ENCODE measurements at places on chromosomes 6 and 20.

DNA sequence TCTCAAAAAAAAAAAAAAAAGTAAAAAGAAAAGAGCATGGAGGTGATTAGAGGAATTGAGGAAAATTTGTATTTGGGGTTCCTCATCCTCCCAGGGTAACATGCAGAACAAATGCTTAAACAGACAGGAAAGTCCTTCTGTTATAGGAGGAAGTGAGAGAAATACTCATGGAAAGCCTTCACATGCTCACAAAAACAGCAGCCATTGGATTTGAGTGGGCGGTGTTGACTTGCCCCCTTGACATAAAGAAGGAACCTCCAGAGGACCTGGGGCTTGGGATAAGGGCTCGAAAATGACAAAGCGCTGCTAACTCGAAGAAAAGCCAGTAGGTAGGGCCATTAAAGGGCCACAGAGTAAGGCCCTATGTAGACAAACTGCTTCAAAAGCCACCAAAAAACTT is 17.5 kb upstream of the SAMHD1 start:
- DNase-seq, result no peak

- peak; percentile 25 for DNase-seq
Observed at GRCh38 chr6:139161817-139162284, 27.0 kb downstream of the HECA start.

DNA sequence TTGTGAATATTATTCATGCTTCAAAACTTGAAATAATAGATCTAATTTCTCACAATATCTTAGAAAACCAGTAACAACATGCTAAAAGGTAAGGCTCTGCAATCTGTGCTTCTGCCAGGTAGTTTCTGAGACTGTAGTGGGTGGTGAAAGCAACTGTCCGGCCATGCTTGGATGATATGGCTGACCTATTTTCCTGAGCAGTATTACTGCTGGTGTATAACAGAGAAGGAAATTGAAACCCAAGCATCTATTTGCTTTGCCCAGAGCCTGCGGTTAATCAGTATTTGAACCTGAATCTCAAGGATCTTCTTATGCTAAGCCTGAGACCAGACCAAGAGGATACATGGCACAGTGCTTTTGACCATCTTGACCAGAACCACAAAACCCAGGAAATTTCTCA is 563.8 kb downstream of the COL12A1 start:
- DNase-seq, result no peak

DNA sequence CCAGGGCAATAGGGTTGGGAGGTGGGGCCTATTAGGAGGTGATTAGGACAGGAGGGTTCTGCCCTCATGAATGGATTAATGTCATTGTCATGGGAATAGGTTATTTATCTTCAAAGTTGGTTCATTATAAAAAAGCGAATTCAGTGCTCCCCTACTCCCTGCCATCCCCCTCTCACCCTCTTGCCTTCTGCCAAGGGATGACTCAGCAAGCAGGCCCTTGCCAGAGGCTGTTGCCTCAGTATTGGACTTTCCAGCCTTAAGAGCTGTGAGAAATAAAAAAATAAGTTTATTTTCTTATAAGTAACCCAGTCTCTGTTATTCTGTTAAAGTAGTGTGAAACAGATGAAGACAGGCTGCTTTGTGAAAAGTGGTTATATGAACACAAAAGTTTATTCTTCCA is 381.1 kb upstream of the ZFP64 start:
- no peak for DNase-seq

DNA sequence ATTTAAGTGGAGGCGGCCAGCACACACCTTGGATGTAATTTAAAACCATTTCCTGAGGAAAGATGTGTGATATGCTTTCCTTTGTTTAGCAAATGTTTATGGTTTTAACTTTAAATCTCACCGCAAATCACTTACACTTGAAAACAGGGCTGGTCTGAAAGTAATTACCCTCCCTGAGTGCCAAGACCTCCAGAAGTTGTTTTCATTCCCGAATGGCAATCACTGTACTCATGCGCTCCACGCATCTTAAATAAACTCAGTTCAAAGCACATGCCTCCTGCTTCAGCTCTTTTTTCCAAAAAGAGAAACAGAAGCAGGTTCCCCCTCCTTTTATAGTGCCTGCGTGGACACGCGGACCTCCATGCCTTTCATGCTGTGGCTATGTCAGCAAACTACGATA is 224.0 kb downstream of the SMOC2 start:
- no peak for DNase-seq

GRCh38 chr20:40628877-40629276 is 60.2 kb downstream of the MAFB start:
- DNase-seq, result no peak

- no peak for DNase-seq
Observed at GRCh38 chr6:146408583-146408982, 135.1 kb upstream of the RAB32 start.

DNA sequence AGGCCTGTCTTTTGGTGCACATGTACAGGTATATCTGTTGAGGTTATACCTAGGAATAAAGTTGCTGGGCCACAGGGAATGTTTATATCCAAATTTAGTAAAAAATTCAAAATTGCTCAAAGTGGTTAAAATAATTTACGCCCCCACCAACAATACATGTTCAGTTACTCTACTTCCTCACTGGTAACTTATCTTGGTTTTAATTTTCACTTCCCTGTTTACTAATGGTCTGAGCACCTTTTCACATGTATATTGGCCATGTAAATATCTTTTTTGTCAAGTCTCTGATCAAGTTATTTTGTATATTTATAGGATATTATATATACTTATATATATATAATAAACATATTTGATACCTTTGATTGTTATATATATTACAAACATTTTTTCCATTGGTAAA is 9.7 kb downstream of the PDE7B start:
- DNase-seq, result no peak

GRCh38 chr20:8152183-8152582 is 20.1 kb downstream of the PLCB1 start:
- no peak for DNase-seq

DNA sequence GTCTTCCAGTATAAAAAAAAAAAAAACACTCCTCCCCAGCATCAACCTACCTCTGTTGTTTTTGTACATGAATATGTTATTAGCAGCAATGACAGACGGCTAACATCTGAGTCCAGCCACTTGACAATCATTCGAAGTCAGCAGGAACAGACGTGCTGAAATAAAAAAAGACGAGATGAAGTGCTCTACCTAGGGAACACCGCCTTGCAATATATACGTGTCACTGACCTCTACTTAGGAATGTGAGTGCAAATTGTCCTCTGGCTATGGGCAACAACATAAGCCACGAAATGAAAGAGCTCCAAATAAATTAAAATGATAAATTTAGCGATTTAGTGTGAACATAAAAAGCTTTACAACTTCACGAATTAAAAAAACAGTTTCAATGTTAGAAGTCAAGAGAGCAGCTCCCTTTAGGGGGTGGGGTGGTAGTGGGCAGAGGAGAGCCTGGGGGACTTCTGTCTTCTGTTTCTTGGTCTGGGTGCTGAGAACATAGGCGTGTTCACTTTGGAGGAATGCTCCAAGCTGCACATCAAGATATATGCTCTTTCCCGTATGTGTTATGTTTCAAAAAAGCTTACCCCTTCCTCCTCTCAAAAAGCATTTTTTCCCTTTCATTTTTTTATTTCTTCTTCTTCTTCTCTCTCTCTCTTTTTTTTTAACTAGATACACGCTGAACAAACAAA is 23.3 kb downstream of the EDN1 start:
- no peak for DNase-seq
